Stimulated activated CD8-positive, alpha-beta memory T cell treated with anti-CD3 and anti-CD28 coated beads, Interleukin-15, amount 100 ng/mL, for 4 hours (primary cell): ENCODE measurements at places on chromosomes 4 and X.

DNA sequence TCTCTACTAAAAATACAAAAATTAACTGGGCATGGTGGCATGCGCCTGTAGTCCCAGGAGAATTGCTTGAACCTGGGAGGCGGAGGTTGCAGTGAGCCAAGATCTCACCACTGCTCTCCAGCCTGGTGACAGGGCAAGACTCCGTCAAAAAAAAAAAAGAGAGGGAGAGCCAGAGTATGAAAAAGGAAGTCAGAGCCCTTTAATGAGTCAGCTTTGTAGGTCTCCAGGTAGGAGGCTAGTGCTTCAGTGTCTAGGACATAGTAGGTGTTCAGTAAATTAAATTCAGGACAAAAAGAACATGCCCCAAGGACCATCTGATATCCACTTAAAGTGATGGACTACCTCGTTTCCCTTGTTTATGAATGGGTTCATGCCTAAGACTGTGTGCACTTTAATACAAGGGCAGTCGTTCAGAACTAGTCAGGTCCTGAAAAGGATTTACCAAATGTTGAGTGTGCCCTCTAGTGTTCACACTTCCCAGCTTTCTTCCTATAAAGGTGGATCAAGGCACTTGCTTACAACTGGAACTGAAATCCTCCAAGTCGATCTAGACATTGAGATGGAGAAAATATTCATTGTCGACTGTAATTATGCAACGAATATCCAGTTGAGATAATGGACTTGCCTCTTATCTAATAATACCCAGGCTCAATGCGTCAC lies 29.0 kb downstream of the F9 start:
- no peak for DNase-seq

DNA sequence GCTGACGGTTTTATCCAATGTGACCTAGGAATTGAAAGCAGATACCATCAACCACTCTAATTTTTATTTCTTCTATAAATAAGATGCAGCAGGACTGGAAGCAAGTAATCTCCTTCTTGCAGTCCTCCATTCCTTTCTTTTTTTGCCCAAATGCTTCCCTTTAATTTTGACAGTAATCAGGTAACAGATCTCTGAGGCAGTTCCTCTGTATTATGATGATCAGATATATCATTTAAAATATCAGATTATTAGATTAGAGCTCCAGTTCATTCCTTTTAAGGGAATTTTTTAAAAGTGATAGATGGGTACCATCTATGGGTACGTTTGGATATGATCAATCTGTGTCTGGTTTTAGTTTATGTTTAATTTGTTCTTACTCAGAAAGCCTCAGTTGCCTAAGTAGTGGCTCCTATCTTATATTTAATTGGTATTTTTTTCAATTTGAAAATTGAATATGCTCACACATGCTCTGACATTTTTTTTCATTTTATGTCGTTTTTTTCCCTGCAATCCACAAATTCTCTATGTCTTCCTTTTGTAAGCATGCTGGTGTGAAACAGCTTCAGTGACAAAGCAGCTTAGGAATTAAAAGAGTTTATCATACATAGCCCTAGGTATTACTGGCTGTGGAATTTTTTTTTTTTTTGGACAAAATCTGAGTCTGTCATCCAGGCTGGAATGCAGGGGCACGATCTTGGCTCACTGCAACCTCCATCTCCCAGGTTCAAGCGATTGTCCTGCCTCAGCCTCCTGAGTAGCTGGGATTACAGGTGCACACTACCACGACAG lies 73.7 kb upstream of the ANK2 start:
- no peak for DNase-seq

DNA sequence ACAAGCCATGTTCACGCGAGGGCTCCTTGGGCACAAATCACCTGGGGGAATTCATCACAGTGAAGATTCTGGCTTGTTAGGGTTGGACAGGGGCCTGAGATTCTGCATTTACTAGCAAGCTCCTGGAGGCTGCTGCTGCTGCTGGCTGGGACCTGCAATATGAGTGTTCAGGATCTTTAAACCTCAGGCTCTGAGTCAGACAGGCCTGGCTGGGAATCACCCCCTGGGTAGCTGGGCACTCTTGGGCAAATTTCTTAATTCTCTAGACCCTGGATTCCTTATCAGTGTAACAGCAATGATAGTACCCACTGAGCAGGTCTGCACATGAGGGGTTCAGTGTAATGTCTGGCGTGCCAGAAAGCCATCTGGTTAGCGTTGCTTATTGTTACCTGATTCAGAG lies 101.5 kb downstream of the DHX15 start:
- DNase-seq: no peak

- no peak for DNase-seq
Measured at GRCh38 chr4:24190761-24191695, 301.2 kb upstream of the PPARGC1A start.

- no peak for DNase-seq
Measured at GRCh38 chr4:141464366-141464765, 172.0 kb upstream of the IL15 start.

DNA sequence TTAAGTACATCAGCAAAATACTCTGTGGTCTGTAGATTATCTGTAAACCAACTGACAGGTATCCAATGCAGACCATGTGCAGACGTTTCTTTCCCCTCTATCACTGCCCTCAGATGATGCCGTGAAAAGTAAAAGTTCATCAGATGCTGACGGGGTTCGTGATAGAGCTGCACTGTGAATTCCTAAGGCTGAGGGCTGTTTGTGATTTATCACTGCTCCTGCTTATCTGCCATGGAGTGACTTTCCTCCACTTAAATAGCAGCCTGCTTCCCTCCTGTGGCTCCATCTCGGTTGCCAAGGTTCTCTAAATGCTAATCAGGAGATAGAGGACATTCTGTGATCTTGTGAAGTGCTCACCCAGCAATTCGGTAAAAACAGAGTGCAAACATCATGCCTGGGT lies 89.3 kb upstream of the SRD5A3 start:
- no peak for DNase-seq

DNA sequence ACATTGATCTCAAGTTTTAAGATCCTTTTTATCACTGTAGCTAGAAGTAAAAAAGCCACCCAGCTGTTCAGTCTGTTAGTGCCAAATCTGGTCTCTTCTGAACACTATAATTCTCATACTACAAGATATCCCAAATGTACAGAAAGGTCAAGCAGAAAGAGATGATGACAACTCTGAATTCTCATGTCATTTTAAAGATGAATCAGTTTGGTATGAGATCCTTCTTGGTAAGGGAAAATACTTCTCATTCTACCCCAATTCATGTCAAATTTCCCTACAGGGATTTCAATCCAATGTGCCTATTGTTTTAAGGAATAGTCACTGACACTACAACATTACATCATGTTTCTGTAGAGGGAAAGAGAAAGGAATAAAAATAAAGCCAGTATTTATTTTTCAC lies 184.5 kb downstream of the CPEB2 start:
- no peak for DNase-seq

DNA sequence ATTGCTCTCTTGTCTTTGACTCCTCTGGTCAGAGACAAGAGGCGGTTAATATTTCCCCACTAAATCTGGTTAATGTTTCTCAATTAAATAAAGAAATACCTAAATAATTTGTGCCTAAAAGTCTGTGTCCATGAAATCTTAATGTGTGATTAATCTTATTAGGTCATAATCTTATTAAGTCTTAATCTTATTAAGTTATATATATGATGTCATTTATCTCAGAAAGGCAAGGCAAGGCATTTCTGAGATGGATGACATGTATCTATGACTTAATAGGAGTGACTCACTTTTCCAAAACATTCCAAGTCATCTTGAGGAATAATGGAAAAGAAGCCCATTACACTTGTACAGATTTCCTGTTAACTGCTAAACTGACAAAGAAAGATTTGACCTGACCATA lies 74.7 kb downstream of the TRAM1L1 start:
- no peak for DNase-seq

DNA sequence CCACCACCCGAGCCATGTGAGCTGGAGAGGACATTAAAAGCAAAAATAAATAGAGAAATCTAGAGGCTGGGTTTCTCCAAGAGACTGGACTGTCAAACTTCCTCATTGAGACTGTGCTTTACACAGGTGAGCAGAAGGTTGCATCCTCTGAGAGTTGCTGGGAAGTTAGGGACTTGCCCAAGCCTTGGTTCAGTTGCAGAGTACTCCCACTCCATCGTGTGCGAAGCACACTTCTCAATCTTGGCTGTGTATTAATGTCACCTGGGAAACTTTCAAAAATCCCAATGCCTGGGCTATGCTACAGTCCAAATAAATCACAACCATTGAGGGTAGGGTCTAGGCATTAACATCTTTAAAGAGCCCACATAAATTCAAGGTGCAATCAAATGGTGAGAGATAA lies 89.2 kb downstream of the ZNF330 start:
- DNase-seq: no peak

- DNase-seq: no peak
Measured at GRCh38 chrX:39397561-39398199, 596.4 kb downstream of the MID1IP1 start.

DNA sequence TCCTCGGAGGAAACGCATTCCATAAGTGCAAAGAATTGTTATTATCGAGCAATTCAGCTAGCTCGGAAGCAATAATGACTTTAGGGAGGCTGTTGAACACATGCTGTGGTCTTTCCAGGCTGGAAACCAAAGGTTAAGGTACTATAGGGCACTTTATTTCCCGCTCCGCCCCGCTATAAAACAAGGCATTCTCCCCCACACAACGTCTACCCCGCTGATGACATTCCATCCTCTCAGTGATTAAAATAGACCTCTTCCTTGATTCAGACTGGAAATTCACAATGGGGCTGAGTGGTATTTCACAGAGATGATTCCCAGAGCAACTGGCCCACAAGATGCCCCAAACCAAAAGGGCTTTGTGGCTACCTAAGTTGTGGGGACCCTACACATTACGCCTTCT lies 196.4 kb downstream of the STIM2 start:
- DNase-seq: no peak

DNA sequence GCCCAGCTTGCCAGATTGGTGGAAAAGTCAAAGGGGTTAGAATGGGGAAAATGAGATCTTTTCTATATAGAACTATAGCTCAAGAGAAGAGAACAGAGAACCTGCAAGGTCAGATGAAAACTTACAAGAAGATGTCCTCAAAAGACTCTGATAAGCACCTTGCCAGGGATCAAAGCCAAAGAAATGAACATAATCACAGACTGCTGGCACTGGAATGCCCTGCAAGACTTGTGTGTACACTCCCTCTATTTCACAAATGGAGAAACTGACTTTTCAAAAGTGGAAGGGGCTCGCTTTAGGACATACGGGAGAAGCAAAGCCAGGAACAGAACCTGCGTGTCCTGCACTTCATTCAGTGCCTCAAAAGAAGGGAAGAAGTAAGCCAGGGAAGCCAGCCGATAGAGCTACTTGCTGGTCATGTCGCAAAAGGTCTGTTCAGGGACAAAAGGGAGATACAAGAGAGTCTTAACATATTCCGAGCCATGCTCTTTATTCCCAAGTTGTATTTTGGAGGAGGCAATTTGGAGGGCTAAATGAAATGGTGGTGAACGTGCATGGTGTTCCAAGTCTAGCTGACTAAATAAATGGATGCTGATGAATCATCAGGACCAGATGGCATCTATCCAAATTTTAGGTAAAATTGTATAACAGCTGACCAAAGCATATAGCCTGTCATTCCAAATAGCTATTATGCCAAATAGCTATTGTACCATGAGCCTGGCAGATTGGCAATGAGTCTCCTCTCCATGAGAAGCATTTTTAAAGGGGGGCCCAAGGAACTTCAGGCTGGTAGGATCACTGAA lies 175.6 kb upstream of the GPC4 start:
- DNase-seq: no peak

DNA sequence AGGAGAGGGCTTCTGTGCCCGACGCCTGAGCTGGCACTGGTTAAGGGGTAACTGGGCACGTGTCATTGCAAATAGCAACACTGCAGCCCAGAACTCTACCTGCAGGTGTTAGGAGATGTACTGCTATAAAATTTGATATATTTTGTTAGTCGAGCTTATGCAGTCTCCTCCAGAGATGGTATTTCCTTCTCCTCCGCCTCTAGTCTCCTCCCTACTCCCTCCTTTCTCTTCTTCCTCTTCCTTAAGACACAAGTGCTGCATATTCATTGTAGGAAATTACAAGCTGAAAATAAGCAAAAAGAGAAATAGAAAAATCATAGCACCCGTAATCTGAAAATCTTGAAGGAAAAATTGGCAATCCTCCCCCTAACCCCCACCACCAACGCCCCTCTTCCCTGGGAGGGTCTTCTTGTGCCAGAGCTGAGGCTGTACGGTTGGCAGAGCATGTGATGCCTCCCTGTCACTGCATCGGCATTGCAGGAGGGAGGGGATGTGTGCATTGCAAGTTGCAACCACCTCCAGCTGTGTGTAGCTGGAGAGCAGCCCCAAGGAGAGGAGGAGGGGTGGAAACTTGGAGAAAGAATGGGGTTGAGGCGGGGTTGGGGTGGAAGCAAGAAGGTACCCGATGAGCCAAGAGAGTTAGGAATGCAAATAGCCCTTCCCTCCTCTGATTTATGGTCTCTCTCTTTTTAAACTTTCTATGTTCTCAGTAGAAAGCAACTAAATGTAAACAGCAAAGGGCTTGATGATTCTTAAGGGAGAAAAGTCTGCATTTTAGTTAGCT lies 48.3 kb upstream of the MND1 start:
- DNase-seq: no peak

DNA sequence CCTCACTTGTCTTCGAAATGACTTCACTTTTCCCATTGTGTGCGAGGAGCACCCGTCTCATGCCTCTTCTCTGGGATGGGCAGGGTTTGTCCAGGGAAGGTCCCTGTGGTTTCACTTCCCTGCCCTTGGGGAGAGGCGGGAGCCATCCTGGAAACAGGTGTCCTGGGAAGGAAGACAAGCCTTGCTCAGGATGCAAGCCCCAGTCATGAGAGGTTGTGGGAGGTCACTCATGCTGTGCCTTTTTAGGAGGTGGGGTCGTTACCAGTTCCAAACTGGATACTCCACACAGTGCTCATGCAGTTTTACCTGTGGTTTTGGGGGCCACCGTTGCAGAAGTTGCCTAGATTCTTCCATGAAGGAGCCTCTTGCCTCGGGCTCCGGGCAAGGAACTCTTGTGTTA lies 3.8 kb downstream of the RGS12 start:
- DNase-seq: no peak

GRCh38 chr4:24589448-24589847 lies 5.1 kb upstream of the DHX15 start:
- DNase-seq: no peak

GRCh38 chr4:179843370-179843769 lies 2399.8 kb upstream of the TENM3 start:
- DNase-seq: no peak

DNA sequence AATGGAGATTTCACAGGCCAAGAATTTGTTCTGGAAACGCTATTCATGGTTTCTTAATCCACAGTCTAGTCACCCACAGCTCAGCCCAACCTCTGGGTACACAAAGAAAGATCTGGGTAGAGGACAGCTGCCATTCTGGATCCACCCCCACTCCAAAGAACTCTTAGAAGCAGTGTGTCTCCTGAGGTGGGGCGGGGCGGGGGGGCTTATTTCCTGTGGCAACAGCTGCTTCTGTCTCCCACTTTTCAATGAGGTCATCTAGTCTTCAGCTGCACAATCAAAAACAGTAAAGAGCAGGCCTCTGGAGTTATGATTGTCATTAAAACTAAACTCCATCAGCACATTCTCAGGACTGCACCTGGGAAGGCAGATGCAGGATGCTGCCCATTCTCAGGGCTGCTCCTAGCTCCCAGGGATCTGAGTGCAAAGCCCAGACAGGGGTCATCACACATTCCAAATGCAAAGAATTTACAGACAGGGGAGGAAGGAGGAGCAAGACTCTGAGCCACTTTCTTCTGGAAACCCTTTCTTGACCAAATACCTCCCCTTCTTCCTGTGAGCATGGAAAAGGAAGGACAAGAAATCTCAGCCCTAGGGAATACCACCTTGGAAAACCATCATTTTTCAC lies 207.3 kb downstream of the HS6ST2 start:
- no peak for DNase-seq
